ENCODE measurements at places on chromosomes 2 and 18. TPM values are rescaled to one million over a fixed set of nuclear protein-coding genes. Genes with fewer than 3 reads are reported as not detected.

The ABCG5 gene
- not detected for total RNA-seq

The TCF23 gene
- total RNA-seq: not detected

The HTR2B gene
- 0.08 TPM for total RNA-seq

The RAPGEF4 gene
- 0.54 TPM for total RNA-seq

The IL18RAP gene
- not detected for total RNA-seq

The SMYD5 gene
- total RNA-seq: 53.7 TPM

The POMC gene
- total RNA-seq: not detected

All from A549 treated with CORT108297 at 1 μM for 4 hours (cell line).